Stomach (tissue), 19 donors: ENCODE measurements at places on chromosomes 16 and 17. TPM values are rescaled to one million over a fixed set of nuclear protein-coding genes. Genes with fewer than 3 reads are reported as not detected.

DNA sequence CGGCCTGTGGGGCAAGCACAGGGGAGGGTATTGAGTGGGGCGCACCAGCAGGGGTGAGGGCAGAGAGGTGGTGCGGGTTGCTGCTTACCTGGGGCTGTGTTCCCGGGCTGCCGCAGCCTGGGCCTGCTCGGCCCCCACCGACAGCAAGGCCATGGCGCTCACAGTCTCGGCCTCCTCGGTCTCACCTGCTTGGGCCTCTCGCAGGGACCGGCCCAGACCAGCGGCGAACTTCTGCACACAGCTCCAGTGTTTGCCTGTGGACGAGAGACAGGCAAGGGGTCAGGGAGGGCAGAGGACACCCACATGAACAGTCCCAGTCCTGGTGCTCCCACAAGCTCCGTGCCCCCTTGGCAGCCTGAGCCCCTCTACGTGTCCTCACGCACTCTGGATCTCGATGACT, 7.9 kb downstream of the G6PC3 start:
- DNase-seq, result no peak

DNA sequence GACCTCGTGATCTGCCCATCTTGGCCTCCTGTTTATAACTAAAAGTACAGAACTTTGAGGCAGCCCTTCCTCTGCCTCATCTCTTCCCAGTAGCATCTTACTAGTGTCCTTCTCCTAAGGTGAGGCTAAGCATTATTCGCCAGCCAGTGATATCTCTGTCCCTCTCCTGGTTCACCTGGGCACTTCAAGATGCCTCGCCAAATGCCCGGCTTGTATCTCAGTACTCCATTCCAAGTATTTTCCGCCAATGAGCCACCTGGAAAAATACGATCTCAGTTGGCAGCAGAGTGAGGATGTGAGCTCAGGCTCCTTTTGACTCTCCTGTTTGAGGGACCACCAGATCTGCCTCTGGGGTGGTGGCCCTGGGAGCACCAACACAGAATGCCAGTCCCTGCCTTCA, 25.9 kb upstream of the WSCD1 start:
- no peak for DNase-seq

GRCh38 chr16:2092256-2092620, 43.5 kb downstream of the PKD1 start:
- DNase-seq, result peak; percentile 55

- DNase-seq, result no peak
Observed at GRCh38 chr16:3054965-3055733, 8.8 kb downstream of the MMP25 start.

DNA sequence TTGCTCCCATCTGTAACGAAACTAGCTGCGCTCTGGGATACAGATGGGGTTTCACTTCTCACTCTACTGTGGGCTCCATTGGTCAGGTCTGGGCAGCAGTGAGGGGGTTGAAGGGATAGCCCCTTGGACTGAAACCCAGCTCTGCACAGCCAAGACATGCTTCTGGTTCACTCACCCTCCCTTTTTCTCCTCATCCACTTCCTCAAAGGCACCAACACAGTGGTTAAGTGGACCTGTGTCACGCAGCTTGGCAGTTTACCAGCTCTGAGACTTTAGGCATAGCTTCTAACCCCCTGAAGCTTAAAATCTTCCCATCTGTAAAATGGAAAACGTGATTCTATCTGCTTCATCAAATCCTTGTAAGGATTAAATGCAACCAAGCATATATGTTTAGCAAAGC, 11.5 kb upstream of the KRT38 start:
- no peak for DNase-seq

DNA sequence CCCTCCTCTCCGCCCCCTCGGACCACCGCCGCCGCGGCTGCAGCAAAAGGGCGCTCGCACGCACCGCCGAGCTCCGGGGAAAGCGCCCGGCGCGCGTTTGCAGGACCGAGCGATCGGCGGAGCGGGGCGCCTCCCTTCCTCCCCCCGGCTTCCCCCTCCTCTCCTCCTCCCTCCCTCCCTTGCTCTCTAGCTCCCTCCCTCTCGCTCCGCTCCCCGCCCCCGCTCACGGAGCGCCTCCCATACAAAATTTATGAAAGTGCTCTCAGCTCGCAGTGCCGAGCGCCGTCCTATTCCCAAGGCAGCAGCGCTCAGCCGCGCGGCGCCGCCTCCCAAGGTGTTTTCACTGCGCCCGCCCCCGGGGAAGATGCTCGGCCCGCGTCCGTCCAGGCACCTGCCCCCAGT, at the start of gene RTN4RL1:
RTN4RL1 (minus strand) TSS at position 115 of the 402 bp plus-strand sequence. CDS start 469 bp downstream, outside the sequence.
- peak; percentile 87 for DNase-seq

DNA sequence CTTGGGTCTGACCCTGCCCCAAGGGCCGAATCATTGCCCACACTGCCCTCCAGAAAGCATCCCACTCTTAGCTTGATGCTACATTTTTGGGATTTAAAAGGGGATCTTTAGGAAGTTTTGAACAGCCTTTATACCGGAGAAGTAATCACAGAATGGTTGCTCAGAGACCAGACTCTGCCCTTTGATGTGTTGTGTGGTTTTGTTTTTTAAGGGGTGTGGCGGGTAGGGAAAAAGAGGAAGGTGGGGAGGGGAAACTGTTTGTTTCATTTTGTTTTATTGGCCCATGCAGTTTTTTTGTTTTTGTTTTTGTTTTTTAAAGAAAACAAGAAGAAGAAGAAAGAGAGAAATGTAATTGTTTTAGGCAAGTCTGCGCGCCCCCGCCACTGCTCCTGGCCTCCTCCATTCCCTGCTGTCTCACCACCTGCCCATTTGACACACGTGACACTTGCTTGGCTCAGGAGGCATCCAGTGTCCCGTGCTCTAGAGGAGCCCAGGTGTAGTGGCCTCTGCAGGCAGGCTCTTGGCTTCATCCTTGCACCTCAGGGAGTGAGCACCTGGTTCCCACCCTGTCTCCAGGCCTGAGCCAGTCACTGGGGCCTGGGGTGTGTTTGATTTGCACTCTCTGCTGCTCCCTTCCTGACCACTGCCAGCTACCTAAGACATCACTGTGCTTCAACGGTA, 35.7 kb downstream of the GNAO1 start:
- no peak for DNase-seq

- DNase-seq, result peak; percentile 97
Observed at GRCh38 chr17:76141212-76142038, at the start of gene FOXJ1. Gene FOXJ1, minus strand, starts transcription at chr17:76141245. Its CDS starts 850 bp downstream, at chr17:76140395.

DNA sequence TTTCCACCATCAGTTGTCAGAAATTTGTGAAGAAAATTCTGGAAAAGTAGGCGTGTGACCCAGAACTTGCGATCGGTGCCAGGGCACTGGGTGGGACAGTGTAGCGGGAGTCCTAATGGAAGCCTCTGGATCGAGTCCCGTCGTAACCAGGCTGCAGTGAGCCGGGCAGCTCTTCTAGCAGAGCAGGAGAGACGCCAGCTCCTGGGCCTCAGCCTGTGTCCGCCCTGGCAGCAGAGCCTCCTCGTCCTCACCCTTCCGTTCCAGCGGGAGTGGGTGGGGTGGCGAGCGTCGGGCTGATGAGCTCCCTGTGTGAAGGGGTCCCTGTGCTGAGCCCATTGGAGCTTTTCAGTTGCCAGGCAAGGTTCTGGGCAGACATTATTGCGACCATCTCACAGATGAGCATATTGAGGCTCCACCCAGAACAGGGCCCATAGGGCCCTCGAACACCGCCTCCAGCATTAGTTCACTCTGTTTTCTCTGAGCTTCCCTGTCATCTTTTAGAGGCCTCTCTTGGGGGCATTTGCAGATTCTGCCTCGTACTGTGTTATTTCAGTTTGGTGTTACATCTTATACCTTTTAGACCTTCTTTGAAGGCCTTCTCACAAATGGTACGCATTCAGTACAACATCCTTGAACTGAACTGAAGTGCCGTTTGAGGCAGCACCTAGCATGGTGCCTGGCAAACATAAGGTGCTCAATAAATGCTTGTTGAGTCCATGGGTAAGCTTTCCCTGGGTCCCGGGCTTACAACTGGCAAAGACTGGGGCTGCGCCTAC, 207.1 kb upstream of the CIBAR2 start:
- no peak for DNase-seq

GRCh38 chr17:42132941-42133340, 10.3 kb downstream of the HSPB9 start:
- peak; percentile 85 for DNase-seq

DNA sequence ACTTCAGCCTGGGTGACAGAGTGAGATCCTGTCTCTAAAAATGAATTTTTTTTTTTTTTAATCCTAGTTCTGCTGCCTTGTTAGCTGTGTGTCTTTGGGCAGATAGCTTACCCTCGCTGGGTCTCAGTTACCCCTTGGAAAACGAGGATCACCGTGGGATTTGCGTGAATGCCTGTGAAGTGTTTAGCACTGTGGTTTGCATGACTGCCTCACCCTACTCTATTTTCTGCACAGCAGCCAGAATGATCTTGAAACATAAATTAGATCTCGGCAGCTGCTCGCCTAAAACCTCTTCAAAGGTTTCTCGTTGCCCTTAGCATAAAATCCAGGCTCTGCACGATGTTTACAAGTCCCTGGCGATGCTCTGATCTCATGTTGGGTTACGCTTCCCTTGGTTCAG, 71.2 kb upstream of the GRIN2A start:
- DNase-seq, result peak; percentile 5

Gene LRRC36
- not detected for total RNA-seq
